NCI-H2107 (cell line): ENCODE measurements at places on chromosomes 1 and 21.
A peak's percentile ranks its signal among the peaks of the same experiment; 100 is the strongest.

GRCh38 chr1:155120253-155120652 lies 7.4 kb upstream of the EFNA1 start:
- DNase-seq, result no peak

DNA sequence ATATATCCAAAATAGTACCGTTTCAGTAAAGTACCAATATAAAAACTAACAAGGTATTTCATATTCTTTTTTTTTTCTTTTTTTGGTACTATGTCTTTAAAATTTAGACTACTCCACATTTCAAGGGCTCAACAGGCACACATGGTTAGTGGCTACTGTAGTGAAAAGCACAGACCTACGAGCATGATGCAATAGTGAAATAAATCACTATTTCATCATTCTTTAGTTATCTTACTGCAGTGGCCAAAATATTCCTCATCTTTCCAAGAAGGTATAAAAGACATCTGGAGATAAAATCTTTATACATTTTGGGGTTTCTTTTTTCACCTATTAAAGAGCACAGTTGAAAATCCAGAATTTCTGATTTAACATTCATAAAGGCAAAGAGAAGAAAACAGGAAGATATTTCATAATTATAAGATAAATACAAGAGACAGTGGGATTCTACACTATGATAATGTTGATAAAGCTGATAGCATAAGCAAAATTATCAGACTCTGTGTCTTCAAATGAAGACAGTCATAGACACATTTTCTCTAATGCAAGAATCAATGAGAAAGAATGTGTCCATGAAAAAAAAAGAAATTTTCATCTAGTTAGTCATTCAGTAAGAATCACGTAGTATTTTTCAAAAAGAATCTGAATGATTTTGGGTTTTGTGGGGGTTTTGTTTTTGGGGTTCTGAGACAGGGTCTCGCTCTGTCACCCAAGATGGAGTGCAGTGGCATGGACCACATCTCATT lies 41.9 kb downstream of the CEP170 start:
- DNase-seq, result no peak

- no peak for DNase-seq
Measured at GRCh38 chr21:45006536-45007095, 66.8 kb downstream of the SLX9 start.

DNA sequence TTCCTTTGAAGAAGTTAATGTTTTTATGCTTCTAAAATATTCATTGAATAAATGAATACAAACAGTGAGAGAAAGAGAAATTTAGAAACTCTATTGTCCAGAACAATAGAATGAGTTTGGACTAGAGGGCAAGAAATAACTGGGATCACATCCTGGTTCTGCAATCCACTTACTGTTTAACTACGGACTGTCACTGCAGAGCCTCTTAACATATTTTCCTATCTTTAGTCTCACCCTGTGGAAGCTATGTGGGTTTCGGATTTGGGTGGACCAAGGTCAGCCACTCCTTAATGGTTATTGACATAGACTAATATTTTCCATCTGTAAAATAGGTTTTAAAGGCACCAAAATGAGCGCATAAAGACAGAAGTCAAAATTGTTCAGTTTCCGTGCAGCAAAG lies 116.6 kb downstream of the UBE2U start:
- no peak for DNase-seq

DNA sequence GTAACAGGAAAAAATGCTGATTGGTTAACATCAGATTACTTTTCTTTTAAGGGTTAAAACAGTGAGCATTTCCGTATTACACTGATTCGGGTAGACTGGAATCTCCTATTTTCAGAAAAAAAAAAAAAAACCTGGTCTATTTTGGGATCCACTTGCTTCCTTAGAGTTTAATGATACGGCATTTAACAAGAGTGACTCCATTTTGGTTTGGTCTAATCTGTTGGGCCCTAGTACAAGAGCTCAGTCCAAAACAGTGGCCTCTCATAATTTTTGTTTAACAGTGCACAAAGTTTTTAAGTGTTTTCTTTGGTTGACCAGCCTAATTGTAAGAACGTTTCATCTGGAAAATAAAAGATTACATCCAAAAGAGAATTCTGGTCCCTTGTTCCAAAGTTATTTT lies 120.2 kb downstream of the NRDC start:
- no peak for DNase-seq

GRCh38 chr1:61362351-61362750 lies 280.0 kb downstream of the NFIA start:
- no peak for DNase-seq

DNA sequence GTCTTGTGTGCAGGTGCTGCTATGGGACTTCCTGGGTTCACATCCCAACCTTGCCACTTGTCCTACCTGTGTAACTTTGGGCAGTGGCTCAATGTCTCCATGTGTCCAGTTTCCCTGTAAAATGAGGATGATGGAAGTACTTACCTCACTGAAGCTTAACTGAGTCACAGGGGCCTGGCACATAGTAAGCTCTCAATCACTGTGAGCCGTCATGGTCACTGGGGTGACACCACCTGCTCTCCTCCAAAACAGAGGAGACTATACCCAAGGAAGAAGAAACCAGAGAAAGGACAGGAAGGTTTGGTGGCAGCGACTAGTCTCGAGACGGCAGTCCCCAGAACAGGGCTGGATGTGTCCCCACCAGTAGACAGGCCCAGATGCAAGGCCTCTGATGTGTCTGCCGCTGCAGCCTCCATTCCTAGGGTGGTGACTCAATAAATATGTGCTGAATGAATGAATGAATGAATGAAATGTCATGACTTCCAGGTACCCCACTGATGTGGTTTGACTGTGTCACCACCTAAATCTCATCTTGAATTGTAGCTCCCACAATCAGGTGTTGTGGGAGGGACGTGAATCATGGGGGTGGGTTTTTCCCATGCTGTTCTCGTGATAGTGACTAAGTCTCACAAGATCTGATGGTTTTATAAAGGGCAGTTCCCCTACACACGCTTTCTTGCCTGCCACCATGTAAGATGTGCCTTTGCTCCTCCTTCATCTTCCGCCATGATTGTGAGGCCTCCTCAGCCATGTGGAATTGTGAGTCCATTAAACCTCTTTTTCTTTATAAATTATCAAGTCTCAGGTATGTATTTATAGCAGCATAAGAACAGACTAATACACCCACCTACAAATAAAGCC lies 13.0 kb upstream of the LRP8 start:
- DNase-seq, result no peak

GRCh38 chr21:32256873-32257620 lies 21.8 kb downstream of the MIS18A start:
- DNase-seq, result peak; percentile 20

GRCh38 chr1:59039551-59039950 lies 255.7 kb upstream of the JUN start:
- DNase-seq, result no peak

DNA sequence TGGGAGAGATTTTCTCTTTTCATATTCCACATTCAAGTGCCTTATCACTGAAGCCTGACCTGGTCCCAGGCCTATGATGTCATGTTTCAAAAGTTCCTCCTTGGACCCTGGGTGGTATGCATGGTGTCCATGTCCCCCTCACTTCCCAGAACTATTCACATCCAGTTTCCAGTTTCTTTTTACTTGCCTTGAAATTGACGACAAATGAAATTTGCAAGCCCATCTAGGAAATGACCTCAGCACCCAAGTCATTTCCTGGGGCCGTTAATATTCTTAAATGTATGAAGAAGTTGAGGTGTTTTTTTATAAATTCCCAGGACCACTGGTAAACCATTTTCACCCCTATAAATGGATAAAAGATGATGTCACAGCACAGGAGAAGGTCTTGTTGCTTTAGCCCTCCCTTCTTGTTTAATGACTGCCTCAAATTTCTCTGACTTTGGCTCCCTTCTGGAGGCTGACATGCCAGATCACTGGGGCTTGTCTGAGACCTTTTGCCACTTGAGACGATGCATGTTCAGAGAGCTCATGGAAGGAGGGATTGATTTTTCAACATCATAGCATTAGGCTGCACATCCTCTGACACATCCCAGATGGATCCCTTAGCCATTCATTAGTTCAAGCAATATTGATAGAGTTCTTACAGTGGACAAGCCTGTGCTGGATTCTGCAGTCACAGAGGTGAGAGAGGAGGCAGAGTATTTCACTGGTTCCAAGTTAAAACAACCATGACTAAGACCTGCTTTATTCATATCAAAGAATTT lies 221.3 kb downstream of the PLPP3 start:
- DNase-seq, result no peak

DNA sequence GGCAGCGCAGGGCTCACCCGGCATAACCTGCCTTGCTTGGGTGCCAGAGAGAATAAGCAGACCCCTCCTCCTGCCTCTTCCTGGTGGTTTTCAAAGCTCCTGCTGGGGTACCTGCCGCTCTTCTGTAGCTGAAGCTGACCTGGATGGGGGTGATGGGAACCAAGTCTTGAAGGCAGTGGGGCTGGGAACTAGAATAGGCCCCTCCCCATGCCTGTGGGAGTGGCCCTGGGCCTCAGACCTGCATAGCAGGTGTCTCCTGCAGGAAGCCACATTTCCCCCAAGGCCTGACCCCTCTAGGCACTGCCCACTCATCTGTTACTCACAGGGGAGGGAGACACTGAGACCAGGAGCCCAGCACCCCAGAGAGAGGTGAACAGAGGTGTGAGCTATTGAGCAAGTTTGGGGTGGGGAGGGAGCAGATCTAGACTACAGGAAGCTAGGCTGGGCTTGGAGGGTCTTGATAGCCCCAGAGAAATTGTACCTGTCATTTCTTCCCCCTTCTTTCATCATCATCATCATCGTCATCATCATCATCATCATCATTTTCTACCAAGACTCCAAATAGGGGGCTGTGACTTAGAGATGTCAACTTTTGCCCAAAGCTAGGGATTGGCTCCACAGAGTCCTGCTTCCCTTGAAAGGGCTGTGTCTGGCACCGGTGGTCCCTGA lies 10.1 kb downstream of the PADI1 start:
- DNase-seq, result no peak

- DNase-seq, result no peak
Measured at GRCh38 chr1:186535388-186536133, 74.6 kb upstream of the PDC start.

GRCh38 chr21:41048145-41048544 lies 119.8 kb upstream of the BACE2 start:
- DNase-seq, result no peak

GRCh38 chr1:157948312-157949073 lies 45.0 kb upstream of the KIRREL1 start:
- DNase-seq, result no peak

DNA sequence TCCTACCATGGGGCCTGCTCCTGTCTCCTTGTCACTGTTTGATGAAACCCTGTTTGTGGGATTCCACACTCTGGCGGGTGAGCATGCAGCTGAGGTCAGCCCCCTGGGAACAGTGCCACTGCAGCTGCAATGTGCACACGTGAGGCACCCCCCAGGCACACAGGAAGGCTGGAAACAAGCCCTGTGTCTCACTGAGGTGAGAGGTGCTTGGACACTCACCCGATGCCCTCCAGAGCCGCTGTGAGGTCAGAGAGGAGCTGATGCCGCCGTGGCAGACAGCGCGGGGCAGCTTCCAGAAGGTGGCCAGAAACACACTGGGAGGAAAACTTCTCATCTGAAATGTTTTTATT lies 49.7 kb downstream of the SLX9 start:
- no peak for DNase-seq

- no peak for DNase-seq
Measured at GRCh38 chr1:187819086-187819485, 990.3 kb downstream of the PLA2G4A start.

DNA sequence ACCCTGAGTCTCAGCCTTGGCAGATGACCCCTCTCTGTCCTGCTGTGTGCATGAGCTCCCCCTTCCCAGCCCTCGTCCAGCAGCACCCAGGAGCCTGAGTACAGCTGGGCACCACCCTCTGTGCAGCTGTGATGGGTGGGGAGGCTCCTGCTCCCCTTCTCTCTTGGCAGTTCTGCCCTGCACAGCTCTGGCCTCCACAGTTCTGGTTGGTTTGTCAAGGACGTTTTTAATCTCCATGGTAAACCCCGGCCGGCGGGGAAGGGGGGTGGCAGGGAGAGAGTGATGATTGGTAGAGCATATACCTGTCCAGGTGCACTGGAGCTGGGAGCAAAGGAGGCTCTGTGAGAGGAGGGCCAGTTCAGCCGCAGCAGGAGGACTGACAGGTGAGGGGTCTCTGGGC lies at the start of gene CLCNKA:
Gene CLCNKA (plus strand): TSS at position 356 of the 400 bp plus-strand sequence. CDS start 584 bp downstream, outside the sequence.
- peak; percentile 41 for DNase-seq

GRCh38 chr1:172906778-172907592 lies 143.8 kb downstream of the TNFSF18 start:
- no peak for DNase-seq

DNA sequence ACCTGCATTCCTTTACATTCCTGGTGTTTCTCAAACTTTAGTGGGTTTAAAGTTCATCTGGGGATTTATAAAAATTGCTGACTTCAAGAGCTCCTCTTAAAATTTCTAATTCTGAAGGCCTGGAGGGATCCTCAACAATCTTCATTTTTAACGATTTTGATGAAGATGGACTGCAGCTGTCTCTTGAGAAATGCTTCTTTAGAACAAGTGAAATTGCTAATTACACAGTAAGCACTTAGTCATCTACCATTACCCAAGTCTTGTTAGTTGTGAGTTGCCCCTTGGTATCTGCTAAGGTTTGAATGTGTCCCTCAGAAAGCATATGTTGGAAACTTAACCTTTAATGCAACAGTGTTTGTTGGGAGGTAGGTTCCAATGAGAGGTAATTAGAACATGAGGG lies 163.7 kb downstream of the LTN1 start:
- DNase-seq, result no peak

GRCh38 chr1:75616436-75617433 lies 5.8 kb upstream of the SLC44A5 start:
- no peak for DNase-seq

- DNase-seq, result no peak
Measured at GRCh38 chr1:192010406-192010805, 147.9 kb upstream of the RGS18 start.

DNA sequence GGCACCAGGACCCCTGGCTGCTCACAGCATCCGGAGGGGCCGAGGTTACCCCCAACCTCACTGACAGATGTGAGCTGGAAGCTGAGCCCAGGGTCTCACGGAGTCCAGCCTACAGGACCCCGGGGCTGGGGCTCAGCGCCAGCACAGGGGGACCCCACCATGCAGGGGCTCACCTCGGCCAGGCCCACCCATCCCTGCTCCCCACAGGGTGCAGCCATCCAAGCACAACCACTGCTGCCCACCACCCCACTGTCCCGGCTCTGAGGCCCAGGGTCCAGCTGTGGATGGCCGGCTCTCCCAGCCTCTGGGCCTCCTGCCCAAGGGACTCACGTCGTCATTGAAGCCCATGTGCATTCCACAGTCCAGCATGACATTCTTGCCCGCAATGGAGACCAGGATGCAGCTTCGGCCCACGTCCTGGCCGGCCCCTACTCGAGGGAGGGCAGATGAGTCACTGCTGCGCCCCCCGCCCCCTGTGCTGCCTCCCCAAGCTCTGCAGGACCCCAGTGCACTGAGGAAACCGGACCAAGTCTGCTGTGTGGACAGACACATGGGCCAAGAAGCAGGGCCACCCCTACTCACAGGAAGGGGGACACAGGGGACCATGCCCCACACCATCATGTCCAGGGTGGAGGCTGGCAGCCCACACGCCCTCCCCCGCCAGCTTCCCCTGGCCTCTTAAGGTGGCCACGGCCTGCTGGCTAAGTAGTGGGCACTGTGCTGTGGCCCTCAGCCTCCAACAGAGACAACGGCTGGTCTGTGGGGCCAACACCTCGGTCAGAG lies 3.6 kb downstream of the INTS11 start:
- DNase-seq, result no peak
